ENCODE measurements at places on chromosomes 4 and X. TPM values are rescaled to one million over a fixed set of nuclear protein-coding genes. Genes with fewer than 3 reads are reported as not detected.

- DNase-seq, result no peak
These were observed 407.6 kb upstream of the NDST3 start for GRCh38 chr4:117626664-117627063.

The ZNF81 gene
- 7.7 TPM for polyA plus RNA-seq

- DNase-seq, result no peak
These were observed 50.1 kb downstream of the STARD8 start for GRCh38 chrX:68697465-68698125.

The LRP2BP gene
- polyA plus RNA-seq, result 3.9 TPM

The DRD5 gene
- polyA plus RNA-seq, result 0.70 TPM

The SUPT20HL2 gene
- polyA plus RNA-seq, result not detected

DNA sequence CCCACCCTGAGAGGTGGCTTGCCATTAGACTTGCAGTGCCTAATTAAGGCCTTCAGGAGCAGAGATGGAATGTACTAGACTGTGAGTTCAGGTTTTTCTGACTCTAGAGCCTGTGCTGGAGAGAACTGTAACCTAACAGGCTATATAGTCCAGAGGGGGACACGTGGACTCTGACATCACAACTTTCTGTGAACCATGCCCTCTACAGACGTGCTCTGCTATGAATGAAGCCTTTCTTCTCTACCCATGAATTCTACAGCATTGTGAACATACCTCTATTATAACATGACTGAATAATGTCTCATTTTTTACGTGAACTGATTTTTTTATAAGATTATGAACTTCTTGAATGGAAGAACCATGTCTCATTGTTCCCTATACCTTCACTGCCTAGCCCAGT, 68.8 kb downstream of the EVC2 start:
- DNase-seq, result no peak

DNA sequence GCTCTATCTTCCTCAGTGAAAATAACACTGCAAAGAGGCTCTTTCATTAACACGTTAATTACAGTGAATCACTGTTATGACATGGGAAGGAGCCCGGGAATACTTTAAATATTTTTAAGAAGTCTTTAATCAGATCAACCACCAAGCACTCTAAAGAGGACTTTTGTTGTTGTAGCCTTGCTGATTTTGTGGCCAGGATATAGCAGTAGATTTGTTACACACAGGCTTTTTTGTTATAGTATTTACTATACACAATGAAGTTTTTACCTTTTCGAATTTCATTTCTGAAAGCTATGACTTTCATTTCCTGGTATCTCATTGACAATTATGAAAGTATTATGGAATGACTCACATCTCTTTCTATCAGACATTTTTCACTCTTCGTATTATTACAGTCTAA, 20.3 kb downstream of the FGF13 start:
- DNase-seq, result no peak

The ZNF157 gene
- 0.90 TPM for polyA plus RNA-seq

The PPP2R2C gene
- 0.98 TPM for polyA plus RNA-seq

DNA sequence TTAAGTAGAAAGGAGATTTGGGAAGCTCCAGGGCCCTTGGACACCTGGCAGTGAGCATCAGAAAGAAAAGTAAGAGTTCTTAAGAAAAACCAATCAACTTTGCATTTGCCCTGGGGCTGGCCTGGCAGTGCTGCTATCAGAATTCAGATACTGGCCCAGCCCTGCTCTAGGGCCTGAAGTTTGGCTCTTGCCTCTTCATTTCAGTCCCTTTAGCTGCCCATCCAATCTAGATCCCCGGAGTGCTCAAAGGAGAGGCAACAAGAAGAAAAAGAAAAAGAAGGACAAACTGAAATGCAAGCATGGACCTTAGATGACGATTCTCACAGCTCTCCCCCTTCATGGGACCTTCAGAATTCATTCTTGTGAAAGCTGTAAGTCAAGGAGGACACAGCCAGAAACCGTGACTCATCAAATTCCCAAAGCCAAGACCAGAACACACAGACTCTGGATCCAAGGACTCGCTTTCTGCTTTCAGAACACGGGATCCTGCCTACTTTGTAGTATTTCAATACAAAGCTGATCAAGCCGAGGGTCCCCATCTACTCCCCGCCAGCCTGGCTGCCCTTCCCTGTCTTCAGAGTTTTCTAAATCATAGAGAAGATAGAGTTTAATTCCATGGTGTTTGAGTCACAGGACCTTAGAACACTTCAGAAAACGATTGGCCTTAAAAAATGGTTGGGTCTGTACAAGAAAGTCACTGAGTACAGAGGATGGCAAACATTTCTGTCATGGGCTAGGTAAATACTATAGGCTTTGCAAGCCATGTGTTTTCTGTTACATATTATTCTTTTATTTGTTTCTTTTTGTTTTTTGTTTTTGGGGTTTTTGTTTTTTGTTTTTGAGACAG, 103.7 kb downstream of the RBM47 start:
- no peak for DNase-seq

The DCK gene
- 45.6 TPM for polyA plus RNA-seq

The CTAG1A gene
- not detected for polyA plus RNA-seq

DNA sequence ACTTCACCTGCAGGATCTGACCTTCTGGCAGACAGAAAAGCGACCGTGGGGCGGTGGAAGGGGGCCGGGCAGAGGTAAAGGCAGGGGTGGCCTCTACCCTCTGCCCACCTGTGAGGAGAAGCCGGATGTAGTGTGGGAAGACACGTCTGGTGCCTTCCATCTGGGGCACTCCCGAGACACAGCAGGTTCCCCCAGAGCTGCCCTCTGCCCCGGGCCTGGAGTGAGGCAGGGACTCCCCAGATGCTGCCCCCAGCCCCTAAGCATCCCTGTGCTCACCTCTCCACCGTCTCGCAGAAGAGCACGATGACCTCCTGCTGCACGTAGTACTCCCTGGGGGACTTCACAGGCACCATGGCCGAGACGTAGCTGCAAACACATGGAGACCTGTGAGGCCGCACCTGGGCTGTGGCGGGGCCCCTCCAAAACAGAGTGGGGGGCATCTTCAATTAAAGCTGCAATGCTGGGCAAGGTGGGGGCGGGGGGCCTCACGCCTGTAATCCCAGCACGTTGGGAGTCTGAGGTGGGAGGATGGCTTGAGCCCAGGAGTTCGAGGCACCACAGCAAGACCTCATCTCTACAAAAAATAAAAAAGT, 75.3 kb upstream of the MXD4 start:
- DNase-seq, result no peak

GRCh38 chr4:83703752-83704151, 167.8 kb downstream of the GPAT3 start:
- DNase-seq, result no peak

GRCh38 chrX:118675966-118676349, 51.4 kb upstream of the IL13RA1 start:
- no peak for DNase-seq

The SHROOM3 gene
- 33.8 TPM for polyA plus RNA-seq

GRCh38 chr4:98522062-98522461, 136.3 kb downstream of the TSPAN5 start:
- no peak for DNase-seq

GRCh38 chrX:122046226-122046625, 998.8 kb downstream of the GLUD2 start:
- DNase-seq, result no peak

GRCh38 chr4:180542445-180543100, 1700.6 kb upstream of the TENM3 start:
- DNase-seq, result no peak

The BMP3 gene
- 22.5 TPM for polyA plus RNA-seq

The NAP1L2 gene
- polyA plus RNA-seq, result 2.2 TPM

- DNase-seq, result no peak
These were observed 41.4 kb downstream of the CLDN34 start for GRCh38 chrX:10008483-10009056.

- no peak for DNase-seq
These were observed 9.3 kb downstream of the TMEM255A start for GRCh38 chrX:120301960-120302359.

The FREM3 gene
- 0.27 TPM for polyA plus RNA-seq

GRCh38 chr4:8398347-8398746, 42.2 kb downstream of the ACOX3 start:
- no peak for DNase-seq

GRCh38 chr4:138614398-138615142, 372.4 kb upstream of the SLC7A11 start:
- no peak for DNase-seq

The CCDC110 gene
- polyA plus RNA-seq, result 1.5 TPM

DNA sequence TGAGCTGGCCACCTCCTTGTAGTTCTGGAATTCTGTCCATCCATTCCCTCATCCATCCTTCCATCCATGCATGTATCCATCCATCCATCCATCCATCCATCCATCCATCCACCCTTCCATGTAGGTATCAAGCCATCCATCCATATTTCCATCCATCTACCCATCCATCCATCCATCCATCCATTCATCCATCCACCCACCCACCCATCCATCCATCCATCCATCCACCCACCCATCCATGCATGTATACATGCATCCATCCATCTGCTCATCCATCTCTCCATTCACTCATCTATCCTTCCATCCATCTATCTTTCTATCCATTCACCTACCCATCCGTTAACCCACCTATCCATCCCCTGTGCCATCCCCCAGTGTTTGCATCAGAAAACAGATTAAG, 153.6 kb upstream of the STX18 start:
- no peak for DNase-seq

- DNase-seq, result no peak
These were observed 8.0 kb downstream of the SLC9B1 start for GRCh38 chr4:103011378-103012025.

GRCh38 chr4:86594559-86595425, 677 bp downstream of the PTPN13 start:
- peak; percentile 39 for DNase-seq

The NPY1R gene
- polyA plus RNA-seq, result 21.4 TPM

GRCh38 chrX:16002185-16002584, 121.2 kb upstream of the GRPR start:
- no peak for DNase-seq

DNA sequence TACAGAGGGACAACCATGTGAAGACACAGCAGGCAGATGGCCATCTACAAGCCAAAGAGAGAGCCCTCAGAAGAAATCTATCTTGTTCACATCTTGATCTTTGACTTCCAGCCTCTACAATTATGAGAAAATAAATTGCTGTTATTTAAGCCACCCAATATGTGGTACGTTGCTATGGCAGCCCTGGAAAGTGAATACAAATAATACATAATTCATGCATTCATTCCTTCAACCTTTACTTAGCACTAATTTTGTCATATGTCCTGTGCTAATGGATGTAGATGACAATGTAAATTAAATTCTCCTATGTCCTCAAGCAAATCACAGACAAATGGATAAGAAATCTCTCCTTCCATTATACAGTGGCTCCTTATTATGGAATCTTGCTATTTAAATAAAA, 361.6 kb downstream of the PACRGL start:
- no peak for DNase-seq

The POLN gene
- polyA plus RNA-seq, result 2.7 TPM

The ABLIM2 gene
- 1.8 TPM for polyA plus RNA-seq

- no peak for DNase-seq
These were observed 316.7 kb upstream of the HTR2C start for GRCh38 chrX:114267142-114267541.

DNA sequence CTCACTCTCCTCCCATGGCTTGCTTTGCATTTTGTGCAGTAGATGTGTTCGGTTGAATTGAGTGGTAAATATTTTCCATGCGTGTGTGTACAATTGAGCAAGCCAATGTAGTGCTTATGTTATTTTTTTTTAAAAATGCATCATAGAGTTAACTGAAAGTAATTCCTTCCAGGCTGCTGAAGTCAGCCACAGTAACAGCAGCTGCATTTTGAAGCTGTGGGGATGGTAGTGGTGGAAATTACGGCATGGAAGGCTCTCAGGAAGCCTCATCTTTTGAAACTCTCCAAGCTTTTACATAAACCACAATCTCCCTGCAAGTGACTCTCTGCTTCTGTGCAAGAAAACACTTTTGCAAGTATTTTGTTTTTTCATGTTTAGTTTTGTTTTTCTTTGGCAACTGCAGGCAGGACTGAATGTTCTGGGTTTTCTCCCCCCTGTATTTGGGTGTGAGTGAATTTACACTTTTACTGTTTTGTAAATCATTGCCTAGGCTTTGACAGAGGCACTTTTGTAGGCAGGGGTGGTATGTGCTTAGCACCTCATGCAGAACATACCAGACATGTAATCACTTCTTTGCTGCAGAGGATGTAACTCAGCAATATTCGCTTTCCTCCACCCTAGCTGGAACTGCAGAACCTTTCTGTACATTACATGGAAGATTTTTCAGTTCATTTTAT, 56.2 kb downstream of the LRRC66 start:
- DNase-seq, result no peak

The CCDC120 gene
- 12.1 TPM for polyA plus RNA-seq
